RWPE2 (cell line): ENCODE measurements at places on chromosomes 12 and 14.

DNA sequence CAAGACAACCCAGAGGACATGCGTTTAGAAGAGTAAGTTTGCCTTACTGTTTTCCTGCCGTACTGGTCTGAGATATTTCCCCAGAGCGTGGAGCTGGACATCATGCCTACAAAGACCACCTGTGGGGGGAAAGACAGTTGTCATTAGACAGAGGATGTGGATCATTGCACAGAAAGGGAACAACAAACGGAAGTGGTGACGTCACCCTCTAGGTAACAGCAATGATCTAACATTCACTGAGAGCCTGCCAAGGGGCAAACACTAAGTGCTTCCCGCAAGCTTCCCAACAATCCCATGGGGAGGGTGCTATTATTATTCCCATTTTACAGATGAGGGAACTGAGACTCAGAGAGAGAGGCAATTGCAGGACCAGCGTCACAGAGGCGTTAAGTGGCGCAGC is 48.5 kb downstream of the SVOP start:
- DNase-seq, result no peak

DNA sequence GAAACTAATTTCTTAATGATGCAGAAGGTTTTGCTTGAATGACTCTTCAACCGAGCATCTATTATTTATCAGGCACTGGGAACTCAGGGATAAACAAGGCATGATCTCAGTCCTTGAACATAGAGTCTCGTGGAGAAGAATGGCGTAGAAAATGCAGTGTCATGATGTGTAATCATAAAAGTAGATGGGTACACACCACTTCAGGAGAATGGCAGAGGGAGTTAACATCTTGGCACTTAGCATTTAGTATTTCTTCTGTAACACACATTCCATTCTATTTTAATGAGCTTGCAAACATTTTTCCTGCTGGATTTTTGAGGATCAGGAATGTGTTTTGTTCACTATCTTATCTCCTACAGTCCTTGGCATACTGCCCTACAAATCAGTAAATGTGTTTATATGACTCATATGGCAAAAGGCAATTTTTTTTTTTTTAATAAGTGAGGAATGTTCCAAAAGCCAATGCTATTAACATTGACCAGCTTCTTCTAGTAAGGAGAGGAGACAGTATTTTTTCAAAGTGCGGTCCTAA is 3.8 kb downstream of the TXNRD1 start:
- DNase-seq, result no peak

DNA sequence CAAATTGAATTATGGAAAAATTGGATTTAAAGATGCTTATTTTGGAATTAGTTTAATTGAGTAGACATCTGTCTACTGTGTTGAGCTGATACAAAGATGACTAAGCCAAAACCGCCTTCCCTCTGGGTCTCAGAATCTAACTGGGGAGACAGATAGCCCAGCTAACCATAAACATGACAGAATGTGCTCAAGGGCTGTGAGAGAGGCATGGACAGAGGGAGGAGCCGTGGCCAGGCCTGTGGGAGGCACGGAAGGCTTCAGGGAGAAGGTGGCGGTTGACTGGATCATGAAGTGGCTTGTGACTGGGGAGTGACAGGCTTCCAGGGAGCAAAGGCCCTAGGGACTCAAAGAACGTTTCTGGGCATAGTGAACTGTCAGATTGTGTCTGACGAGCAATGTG is 74.6 kb downstream of the DACT1 start:
- no peak for DNase-seq

- no peak for DNase-seq
Measured at GRCh38 chr12:24038211-24038997, 88.9 kb upstream of the SOX5 start.

DNA sequence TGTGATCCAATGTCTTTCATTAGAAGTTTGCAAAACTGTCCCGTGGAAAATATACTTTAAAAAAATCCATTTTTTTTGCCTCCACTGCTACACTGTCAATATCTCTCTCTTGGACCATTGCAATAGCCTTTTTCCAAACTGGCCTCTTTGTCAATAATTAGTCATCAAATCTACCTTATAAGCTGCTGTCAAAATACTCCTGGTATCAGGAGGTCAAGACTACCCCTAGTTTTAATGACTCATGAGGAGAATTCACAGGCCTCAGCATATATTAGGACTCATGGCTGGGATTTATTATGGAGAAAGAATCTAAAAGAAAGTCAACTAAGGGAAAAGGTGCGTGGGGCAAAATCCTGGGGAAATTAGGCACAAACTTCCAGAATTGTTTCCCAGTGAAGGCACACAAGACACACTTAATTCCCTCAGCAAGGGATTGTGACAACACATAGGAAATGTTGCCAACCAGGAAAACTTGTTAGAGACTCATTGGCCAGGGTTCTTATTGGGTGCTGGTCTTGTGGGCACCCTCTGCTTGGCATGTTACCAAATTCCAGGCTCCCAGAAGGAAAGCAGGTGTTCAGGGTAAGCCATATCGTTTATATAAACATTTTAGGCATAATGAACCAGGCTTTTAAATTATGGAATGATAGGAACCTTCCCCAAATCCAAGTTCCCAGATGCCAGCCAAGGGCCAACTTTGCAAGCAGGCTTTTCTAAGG is 56.1 kb downstream of the TMEM117 start:
- no peak for DNase-seq

DNA sequence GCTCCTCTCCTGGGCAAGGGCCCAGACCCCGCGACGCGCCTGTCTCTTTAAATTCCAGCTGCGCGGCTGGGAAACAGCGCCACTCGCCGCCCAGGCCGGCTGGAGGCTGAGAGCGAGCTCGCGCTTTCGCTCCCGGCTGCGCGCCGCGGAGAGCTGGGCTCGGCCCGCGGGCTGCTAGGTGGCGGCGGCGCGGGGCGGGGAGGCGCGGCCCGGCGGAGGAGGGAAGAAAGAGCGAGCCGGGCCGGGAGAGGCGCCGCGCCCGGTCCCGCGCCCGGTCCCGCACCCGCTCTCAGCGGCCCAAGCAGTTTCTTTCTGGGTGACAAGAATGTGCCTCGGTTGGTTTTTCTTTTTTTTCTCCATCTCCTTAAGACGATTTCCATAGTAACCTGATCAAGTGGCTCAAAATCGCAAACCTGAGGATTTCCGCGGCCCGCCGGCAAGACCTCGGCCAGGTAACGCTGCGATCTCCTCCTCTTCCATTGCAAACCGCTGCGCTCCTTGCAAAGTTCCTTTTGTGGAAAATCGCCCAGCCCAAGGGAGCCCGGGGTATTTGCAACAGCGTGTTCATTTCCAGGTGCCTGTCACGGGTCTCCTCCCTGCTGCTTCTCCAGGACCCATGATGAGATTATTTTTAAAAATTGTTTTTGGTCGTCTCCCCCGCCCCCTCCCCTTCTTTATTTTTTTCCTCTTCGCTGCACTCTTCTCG is 259.5 kb upstream of the E2F7 start:
- DNase-seq, result no peak
